ENCODE measurements at places on chromosomes 16 and 17.

- DNase-seq = no peak
These were observed 454.0 kb downstream of the WWOX start for GRCh38 chr16:78553268-78554039.

GRCh38 chr17:31067691-31068184 lies 27.0 kb upstream of the NF1 start:
- DNase-seq = no peak

DNA sequence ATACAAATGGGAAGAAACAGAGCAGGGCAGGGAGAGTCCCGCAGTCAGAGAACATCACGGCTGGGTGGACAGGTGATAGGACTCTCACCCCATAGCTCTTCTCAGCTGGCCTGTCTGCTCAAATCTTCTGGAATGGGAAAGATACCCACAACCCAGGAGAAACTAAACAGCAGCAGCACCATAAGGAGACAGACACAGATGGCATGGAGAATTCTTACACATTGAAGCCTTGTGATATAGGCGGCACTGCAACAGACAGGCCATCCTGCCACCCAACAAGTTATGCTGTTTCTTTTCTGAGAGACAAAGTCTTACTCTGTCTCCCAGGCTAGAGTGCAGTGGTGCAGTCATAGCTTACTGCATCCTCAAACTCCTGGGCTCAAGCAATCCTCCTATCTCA lies 8.6 kb upstream of the ANKRD40CL start:
- DNase-seq = no peak

DNA sequence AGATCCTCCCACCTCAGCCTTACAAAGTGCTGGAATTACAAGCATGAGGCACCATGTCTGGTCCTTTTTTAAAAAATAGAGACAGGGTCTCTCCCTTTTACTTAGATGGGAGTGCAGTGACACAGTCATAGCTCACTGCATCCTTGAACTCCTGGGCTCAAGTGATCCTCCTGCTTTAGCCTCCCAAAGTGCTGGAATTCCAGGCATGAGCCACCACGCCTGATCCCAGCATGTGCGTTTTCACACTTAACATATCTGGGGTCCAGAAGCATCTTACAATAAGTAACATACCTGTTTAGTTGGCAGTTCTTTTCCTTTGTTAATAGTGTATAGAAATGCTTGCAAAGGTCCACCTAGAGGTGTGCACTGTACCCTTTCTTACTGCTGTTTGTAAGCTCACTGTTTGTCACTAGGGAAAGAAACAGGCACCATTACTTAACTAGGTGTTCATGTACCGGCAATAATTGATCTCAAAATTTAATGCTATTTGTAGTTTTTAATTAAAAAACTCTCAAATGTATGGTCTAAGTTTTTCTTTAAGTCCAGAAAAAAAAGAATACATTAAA lies 221.7 kb downstream of the RPTOR start:
- no peak for DNase-seq

DNA sequence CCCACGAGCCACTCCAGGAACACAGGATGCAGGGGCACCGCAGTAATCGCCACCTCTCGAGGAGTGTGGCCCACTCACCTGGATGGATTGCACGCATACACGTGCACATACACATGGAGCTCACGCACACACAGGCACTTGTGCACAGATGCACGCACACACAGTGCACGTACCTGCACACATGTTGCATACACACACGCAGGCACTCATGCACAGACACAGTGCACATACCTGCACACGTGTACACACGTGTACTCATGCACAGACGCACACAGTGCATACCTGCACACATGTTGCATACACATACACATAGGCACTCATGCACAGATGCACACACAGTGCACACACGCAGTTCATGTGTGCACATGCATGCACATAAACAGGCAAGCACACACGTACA lies 11.6 kb upstream of the WDR45B start:
- no peak for DNase-seq

DNA sequence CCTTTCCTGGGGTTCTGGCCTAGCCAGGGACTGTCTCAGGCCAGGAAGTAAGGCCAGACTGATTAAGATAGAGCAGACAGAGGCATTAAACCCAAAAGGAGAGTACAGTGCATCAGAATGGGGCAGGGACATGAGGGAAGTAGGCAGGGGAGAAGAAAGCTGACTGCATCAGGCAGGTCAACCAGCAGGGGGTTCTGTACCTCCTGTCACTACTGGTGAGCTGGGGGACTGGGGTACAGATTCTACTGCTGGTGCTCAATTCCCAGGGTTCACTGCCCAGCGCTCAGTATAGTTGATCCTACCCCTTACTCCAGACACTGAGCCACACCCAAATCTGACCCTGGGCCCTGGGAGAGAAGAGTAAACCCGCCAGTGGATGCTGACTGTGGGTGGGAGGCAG lies 12.9 kb upstream of the MTMR4 start:
- no peak for DNase-seq

- DNase-seq = no peak
These were observed 77.8 kb upstream of the NOL11 start for GRCh38 chr17:67639979-67640378.

DNA sequence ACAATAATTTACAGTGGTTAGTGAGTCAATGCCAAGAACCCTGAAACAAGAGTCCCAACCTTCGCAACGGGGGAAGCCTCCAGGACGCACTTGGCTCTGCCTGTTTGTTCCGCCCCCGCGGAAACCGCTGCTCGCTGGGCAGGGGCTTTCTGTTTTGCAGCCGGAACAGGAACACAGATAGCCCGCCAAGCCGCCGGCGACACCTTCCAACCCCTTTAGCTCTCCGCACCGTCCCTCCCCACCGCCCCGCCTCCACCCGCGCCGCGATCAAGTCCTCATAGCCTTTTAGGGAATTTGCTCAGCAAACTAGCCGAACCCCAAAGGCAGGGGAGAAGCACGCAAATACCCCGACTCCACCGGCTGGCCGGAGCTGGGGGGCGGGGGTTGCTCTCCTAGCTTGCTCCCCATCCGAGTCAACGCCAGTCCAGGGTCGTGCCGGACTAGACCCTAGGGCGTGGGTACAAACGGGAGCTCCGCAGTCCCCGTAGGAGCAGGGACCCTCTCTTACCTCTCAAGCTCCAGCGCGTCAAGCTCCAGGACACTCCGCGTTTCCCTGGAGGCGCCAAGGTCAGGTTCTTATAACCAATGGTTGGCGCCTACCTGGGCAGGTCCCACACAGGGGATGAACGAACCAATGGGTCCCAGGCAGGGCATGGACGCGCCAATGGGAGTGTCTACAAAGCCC lies at the start of gene SLFN13:
Gene SLFN13 (minus strand): TSS at position 553 of the 685 bp plus-strand sequence. CDS start 3,086 bp downstream, outside the sequence.
- no peak for DNase-seq

DNA sequence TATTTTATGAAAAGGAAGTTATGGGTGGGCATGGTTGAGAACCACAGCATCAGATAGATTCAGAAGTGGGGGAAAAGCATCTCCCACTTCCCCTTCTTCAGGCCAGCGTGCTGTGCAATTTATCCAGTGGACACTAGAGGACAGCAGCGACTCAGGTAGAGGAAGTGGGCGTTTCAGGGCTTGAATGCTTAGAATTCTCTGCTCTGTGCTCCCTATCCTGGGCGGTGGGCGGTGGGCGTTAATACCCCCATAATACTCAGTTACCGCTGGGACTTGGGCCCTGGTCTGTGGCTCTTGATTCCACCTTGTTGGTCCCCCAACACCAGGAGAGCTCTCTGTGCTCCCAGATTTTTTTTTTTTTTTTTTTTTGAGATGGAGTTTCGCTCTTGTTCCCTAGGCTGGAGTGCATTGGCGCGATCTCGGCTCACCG lies 3.7 kb upstream of the LYZL6 start:
- DNase-seq = no peak

DNA sequence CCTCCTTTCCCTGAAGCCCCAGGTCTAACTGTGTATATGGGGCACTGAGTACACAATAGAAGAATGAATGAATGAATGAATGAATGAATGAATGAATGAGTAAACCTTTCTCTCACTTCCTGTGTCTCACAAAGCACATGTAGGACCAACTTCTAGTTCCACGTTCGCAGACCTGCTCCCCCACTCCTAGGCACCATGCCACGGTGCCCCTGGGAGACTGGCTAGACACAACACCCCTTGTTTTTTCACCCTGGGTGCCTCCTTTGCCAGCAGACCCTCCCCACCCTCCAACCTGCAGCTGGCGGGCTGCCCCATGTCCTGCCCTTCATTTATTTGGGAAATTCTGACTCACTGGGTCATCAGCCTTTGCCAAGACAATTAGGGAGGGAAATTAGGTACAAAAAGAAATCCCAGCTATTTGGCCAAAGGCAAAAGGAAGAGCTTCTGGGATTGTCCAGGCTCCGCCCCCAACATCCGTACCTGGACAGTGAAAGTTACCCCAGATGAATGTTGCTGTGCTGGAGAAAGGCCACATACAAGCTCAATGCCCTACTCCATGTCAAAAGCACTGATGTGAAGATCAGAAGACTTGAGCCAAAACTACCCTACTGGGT lies 7.7 kb downstream of the CES1 start:
- DNase-seq = no peak

GRCh38 chr17:9973669-9974447 lies 68.8 kb upstream of the RCVRN start:
- DNase-seq = no peak

DNA sequence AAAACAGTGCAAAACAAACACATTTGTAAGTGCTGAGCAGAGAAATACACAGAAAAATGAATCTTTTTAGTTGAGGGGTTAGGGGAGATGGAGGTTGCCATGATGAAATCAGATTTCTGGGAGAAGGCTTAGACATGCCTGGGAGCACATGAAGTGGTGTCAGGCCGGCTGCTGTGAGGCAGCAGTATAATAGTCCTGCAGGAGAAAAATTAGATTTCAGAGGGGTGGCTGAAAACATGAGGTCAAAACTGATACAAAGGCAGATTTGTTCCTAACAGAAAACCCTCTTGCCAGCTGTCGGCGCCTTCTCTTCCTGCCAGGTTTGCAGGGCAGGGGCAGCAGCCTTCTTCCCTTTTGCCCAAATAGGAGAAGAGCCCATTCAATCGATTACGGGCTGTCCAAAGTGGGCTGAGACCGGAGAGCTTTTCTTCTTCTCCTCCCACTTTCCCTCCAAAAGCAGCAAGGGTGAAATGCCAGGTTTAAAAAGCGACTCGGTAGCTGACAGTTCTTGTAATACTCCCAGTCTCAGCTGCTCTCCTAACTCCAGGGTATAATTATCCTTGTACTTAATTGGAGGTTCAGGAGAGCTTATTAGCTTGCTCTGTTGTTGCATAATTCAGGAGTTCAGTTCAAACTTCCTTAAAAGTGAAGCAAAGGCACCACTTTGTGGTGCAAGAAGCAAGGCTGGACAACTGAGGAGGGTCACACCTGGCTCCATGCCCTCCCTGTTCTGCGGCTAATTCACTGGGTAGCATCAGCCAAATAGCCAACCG lies 80.0 kb downstream of the PCTP start:
- DNase-seq = no peak

- no peak for DNase-seq
These were observed 87.3 kb upstream of the RPL38 start for GRCh38 chr17:74116087-74116717.

GRCh38 chr17:6070913-6071511 lies 833 bp downstream of the WSCD1 start:
- no peak for DNase-seq

DNA sequence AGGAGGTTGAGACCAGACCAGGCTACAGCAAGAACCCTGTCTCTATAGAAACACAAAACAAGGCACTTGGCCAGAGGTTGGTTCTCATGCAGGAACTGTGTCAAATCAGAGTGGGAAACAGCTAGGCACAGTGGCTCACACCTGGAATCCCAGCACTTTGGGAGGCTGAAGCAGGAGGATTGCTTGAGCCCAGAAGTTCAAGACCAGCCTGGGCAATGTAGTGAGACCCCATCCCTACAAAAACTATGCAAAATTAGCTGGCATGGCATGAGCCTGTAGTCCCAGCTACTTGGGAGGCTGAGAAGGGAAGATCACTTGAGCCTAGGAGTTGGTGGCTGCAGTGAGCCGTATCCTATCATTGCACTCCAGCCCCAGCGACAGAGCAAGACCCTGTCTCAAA lies 1.7 kb downstream of the UNKL start:
- DNase-seq = no peak

GRCh38 chr17:2215616-2216364 lies 87.8 kb downstream of the SMG6 start:
- DNase-seq = no peak

GRCh38 chr17:2124391-2124790 lies 69.5 kb downstream of the HIC1 start:
- no peak for DNase-seq

DNA sequence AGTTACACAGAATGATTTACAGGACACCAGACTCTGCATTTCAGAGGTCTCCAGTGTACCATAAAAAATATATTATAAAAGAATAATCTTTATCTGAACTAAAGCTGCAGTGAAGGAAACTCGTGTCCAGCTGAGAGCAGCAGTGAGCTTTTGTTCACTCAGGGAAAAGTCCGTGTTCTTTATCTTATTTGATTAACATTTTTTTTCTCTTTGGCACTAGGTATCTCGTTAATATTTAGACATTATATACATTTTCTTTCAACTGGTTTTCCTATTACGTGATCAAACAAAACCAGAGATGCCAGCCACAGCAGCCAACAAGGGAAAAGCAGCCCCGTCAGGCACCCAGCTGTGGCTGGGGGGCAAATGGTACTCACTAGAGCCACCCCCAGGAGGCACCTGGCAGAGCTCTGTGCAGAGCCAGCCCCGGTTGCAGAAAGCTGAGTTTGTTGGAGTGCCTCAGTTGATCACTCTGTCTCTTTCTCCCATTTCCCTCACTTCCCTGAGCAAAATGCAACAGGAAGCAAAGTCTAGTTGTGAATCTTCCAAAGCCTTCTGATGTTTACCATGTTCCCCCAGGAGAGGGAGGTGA lies 1.1 kb upstream of the HS3ST4 start:
- DNase-seq = no peak

GRCh38 chr16:54126907-54127306 lies 159.7 kb downstream of the IRX3 start:
- no peak for DNase-seq

- DNase-seq = no peak
These were observed 560 bp downstream of the RAI1 start for GRCh38 chr17:17681744-17682292.

- DNase-seq = no peak
These were observed 128.1 kb downstream of the KIF2B start for GRCh38 chr17:53950858-53951250.

- DNase-seq = no peak
These were observed 45.5 kb upstream of the SDK2 start for GRCh38 chr17:73689596-73690275.

GRCh38 chr16:22239131-22239805 lies 33.2 kb downstream of the EEF2K start:
- DNase-seq = no peak

DNA sequence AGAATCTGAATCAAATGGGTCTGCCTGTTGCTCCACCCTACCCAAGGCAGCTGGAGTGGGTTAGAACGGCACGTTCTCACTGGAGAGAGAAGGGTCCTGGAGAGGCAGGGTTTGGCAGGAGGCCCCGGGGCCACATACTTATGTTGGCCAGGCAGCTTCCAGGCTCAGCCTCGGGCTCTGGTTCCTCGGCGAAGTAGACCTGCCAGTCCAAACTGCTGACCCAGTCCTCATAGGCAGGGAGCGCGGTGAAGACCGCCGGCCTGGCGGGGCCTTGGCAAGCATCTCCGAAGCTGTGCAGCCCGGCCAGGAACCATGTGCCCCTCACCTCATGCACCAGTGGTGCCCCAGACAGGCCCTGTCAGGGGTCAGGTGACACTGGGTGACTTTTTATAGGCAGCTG lies 4.8 kb downstream of the PRSS53 start:
- DNase-seq = no peak

GRCh38 chr16:46922239-46922638 lies 38.1 kb downstream of the GPT2 start:
- DNase-seq = no peak

GRCh38 chr16:27085182-27085581 lies 18.5 kb downstream of the C16orf82 start:
- DNase-seq = no peak

Data from iPS DF 6.9 (cell line).